ENCODE measurements at places on chromosomes 12 and 14.

DNA sequence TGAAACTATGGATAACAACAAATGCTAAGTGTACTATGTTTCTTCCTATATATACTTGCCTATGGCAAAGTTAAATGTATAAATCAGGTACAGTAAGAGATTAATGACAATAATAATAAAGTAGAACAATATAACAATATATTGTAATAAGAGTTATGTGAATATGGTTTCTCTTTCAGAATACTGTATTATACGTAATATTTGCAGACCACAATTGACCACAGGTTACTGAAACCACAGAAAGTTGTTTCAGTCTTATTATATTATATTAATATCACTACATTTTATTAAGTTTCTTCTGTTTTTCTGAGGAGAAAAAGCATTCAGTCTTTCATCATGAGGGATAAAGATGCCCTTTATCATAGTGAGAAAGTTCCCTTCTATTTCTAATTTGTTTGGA is 131.2 kb downstream of the EML1 start:
- DNase-seq, result no peak

GRCh38 chr14:27098451-27098850 is 500.6 kb upstream of the NOVA1 start:
- no peak for DNase-seq

DNA sequence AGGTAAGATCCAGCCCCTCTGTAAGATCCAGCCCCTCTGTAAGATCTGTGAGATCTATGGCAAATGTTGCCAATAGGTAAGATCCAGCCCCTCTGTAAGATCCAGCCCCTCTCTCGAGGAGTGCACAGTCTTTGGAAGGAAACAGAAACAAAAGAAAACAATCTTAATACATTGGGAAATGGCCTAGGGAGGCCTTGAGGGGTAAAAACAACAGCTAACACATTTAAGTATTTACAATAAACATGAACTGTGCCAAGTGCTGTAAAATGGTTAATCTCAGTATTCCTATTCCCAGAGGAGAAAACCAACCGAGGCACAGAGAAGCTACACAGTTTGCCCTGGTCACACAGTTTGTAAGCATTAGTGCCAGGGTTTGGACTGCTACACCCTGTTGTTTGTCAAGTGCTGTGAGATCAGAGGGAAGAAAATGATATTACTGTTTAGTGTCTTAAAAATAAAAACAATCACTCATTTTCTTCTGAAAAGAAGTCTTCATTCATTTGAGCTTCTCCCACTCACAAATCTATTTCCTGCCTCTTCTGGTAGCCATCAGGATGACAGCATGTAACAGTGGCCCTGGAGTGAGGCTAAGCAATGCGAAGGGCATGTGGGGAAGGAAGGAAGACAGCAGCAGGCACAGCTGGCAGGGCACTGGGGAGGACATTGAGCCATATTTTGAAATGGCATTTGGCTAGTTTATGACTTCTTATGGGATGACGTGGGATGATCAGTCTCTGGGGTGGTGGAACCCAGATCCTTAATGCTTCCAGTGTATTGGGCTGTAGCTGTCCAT is 118.7 kb upstream of the PTPRQ start:
- DNase-seq, result no peak

- DNase-seq, result no peak
Measured at GRCh38 chr14:100525615-100526014, 61.6 kb downstream of the BEGAIN start.

GRCh38 chr12:123131879-123132402 is 18.9 kb downstream of the PITPNM2 start:
- no peak for DNase-seq

- DNase-seq, result no peak
Measured at GRCh38 chr14:59120921-59121320, 67.5 kb upstream of the DAAM1 start.

GRCh38 chr14:87185961-87186560 is 806.9 kb downstream of the GALC start:
- DNase-seq, result no peak

DNA sequence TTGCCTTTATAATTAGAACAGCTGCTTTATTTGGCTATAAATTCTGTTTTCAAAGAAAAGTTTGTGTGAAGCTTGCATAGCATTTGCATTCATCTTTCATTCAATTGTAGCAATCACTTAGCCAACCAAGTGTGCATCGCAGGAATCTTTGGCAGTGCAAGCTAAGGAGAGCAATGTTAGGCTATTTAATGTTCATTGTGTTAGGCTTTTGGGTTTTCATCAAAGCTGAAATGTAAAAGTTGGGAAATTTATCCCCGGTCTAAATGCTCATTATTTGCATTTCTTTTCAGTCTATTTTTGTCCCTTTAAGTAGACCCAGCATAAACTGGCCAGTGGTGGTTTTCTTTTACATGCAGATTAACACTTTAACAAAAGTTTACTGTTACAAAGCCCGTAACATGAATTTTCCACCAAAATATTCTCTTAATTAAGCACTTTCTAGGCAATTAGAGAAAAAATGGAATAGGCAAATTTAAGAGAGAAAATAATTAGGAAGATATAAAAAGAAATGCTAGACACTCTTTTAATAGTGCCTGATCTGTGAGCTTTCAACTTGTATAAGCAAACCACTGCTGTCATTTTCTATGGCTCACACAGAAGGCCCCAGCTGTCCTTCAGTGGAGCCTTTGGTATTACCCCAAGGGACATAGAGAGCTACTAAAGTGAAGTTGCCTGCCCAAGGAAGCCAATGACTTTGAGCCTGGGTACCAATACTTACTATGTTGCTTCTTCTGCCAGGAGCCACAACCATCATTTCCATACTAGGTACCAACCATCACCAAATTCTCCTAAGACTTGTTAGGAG is 898.9 kb upstream of the SEL1L start:
- no peak for DNase-seq

DNA sequence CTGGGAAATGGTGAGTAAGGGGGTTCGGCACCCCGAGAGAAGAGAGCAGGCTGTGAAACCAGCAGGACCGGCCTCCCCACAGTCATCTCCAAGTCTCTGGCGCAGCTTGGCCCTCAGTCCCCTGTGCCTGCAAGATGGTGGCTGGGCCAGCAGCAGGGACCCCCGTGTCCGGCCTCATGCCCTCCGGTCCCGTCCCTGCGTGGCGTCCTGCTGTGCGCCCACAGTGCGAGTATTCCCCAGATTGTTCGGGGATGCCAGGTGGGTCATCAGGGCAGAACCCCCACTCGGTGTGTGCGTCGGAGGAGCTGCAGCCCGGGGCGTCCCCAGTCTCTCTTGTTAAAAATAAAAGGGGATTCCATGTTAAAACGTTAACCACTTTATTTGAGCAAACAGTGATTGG is 216.9 kb upstream of the ALG10B start:
- DNase-seq, result no peak

DNA sequence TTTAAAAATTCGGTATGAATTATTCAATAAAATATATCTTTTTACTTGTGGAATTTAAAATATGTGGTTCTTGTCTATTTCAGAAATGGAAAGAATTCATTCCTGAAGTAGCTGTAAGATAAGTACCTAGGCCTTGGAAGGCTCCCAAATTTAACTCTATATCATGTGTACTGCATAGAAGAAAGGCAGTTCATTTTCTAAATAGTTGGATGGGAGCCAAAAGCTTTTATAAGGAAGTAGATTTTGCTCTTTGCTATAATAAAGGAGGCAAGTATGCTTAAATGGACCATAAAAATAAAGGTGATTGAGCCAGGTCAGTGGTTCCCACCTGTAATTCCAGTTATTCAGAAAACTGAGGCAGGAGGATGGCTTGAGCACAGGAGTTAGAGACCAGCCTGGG is 187.5 kb downstream of the ATXN7L3B start:
- no peak for DNase-seq

DNA sequence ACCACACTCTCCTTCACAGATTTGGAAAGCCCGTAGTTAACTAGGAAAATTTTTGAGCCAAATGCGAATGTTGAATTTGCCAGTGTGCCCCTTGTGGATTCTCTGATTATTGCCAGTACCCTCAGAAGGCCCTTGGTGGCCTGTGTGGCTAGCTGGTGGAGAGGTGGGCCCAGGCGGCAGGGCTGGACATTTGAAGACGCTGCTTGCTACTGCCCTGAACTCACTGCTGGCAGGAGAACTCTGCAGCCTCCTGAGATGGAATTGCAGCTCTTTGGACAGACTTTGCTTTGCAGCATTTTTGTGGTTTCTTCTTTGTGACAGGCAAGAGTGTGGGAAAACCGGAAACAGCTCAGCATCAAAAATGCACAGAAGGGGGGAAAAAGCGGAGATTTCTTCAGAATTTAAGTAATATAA is 97.6 kb downstream of the TGFB3 start:
- DNase-seq, result no peak

DNA sequence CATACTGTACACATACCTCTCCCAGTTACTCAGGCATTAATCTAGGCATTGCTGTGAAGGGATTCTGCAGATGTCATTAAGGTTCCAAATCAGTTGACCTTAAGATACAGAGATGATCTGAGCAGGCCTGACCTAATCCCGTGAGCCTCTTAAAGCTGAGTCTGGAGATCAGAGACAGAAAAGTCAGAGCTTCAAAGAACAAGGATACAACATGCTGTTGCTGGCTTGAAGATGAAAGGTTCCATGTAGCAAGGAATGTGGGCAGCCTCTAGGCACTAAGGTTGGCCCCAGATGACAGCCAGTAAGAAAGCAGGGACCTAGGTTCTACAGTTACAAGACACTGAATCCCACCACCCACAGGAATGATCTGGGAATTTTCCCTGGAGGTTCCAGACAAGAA is 81.1 kb downstream of the MAP1LC3B2 start:
- no peak for DNase-seq

DNA sequence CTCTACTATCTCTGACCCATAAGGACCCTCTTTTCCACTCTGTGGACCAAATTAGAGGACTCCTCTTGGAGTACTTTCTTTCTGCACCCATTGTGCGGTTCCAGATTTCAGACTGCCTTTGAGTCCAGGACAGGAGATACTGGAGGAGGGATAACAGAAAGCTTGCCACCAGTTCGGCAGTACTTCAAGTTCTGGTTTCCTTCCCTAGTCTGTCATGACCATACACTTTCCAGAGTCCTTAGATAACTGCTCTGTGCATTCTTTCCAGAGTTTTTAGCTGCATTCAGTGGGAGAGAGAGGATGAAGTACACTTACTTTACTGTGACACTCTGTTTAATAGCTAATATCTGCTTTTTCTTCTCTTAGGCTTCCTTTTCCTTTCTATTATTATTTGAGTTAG is 54.8 kb upstream of the OSBPL8 start:
- no peak for DNase-seq

DNA sequence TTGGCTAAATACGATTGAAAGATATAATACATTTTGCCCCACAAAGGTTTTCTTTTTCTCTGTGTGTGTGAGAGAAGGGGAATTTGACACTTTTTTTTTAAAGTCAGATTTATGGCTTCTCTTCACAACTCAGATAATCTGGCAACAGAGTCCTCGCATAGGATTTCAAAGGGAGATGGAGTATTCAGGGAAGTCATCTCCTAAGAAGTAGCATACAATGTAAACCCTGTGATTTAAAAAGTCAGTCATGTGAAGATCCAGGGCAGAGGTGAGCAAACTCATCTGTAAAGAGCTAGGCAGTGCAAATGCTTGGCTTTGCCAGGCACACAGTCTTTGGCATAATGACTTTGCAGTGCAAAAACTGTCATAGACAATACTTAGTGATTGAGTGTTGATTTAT is 1526.3 kb downstream of the AACS start:
- DNase-seq, result no peak

- DNase-seq, result peak; percentile 68
Measured at GRCh38 chr14:91009501-91010152, 50.8 kb downstream of the RPS6KA5 start.

GRCh38 chr12:106600503-106600902 is 17.7 kb downstream of the RFX4 start:
- no peak for DNase-seq

- DNase-seq, result no peak
Measured at GRCh38 chr12:97536353-97536752, 73.7 kb downstream of the RMST start.

GRCh38 chr14:65790172-65790815 is 377.8 kb downstream of the FUT8 start:
- no peak for DNase-seq

- no peak for DNase-seq
Measured at GRCh38 chr14:50014809-50015430, 101.5 kb downstream of the VCPKMT start.

DNA sequence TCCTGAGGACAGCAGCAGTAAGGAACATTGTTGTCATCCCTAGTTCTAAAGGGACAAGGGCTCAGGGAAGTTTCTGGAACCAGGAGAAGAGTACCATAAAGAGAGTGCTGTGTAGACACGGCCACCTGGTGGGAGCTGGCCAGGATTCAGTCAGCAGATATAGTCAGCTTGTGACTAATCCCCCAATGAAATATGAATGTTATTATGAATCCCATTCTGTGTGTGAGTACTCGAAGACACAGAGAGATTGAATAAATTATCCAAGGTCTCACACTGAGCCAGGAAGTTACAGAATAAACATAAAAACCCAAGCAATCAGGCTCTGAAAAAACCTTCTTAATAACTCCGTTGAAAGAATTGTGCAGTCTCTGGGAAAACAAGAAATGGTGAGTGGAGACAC is 1359.5 kb downstream of the AACS start:
- DNase-seq, result no peak

DNA sequence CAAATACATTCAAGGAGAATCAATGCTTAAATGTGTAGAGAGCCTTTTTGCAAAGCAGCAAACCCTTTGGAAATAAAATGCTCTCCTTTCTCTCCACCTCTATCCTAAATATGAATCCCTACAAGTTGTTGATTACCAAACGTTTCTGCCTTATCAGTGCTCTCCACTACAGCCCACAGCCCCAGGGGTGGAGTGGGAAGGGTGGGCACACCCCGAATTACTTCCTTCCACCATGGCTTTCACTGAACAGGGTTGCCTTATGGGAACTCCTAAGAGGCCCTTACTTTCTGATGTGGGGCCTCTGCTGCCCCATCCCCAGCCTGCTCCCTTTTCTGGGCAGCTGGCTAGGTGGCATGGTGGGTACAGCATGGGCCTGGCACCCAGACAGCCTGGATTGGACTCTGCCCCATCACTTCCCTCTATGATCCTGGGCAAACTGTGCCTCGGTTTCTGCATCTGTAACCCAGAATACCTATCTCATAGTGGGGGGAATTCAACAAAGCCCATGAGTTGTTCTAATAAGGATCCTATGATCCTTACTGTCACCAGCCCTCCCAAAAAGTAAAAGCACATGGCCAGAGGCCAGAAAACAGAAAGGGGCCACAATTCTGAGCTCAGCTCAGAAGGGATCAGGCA is 16.1 kb downstream of the AK7 start:
- no peak for DNase-seq

DNA sequence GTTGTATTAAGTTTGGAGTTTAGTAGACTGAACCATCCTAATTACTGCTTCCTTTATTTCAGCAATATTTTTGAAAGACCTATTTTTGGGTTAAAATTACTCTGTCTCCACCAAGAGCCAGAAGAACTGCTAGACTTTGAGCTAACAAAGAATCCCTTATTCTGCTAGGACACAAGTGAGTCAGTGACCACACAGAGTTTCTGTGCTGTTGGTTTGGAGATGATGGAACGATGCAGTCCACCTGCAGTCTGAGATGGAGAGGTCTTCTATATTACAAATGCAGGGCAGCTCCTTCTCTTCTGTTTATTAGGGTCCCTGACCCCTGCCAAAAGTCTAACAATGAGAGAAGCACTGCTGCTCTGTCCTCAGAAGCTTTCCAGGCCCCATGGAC is 6.7 kb upstream of the STXBP6 start:
- DNase-seq, result no peak
